ENCODE measurements at places on chromosomes 2 and 18.

GRCh38 chr18:62611453-62612288 is 88.8 kb downstream of the ZCCHC2 start:
- no peak for DNase-seq

DNA sequence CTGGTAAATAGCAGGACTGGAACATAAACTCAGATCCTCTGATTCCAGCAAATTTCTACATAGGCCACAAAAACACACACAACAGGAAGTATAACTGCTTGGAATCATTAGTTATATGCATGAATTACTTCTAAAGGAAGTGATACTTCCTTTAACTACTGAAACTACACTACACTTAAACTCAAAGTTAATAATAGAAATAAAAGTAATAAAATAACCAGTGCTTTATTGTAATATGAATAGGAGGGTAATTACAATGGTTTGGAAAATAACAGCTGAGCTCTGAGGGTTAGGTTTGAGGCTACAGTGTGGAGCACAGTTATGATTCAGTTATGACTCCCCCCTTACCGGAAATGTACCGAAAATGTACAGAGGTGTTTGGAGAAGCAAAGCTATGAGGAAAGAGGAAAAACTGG is 18.5 kb upstream of the POLI start:
- DNase-seq = no peak

- DNase-seq = no peak
Observed at GRCh38 chr2:190440113-190440512, 32.0 kb downstream of the MFSD6 start.

GRCh38 chr2:20418519-20418918 is 28.4 kb upstream of the RHOB start:
- DNase-seq = no peak

DNA sequence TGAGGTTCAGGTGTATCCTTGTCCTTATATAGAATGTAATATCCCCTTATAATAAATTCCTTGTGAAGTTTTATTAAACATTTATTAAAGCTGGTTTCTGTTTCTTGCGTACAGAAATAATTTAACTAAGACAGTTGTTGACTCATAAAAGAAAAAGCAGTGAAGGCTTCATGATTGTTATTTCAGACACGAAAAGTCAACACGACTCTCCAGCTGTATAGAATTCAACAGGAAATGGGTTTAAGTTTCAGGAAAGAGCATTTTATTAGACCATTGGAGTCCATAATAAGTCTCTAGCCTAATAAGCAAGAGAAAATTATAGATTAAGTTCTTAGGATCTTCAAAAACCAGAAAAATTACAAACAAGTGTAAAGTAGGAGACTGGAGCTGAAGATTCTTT is 62.2 kb downstream of the KCNE4 start:
- DNase-seq = no peak
